ENCODE measurements at places on chromosomes 6 and 20.

DNA sequence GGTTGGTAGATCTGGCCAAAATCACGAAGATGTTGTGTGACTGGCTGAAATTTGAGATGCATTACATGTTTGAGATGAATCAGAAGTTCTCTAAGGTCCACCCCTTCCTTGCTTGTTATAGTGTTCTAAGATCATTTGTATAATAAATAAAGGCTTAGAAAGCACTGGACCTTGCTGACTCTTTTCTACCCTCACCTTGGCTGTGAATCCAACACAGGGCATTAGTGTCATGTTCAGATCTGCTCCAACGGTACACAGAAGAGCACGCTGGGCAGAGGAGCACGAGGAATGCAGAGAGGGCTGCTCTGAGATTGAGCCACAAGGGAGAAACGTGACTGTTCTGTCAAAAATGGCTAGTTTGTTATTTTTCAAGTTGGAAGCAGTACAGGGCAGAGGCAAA is 169.5 kb upstream of the HDAC2 start:
- DNase-seq: no peak

DNA sequence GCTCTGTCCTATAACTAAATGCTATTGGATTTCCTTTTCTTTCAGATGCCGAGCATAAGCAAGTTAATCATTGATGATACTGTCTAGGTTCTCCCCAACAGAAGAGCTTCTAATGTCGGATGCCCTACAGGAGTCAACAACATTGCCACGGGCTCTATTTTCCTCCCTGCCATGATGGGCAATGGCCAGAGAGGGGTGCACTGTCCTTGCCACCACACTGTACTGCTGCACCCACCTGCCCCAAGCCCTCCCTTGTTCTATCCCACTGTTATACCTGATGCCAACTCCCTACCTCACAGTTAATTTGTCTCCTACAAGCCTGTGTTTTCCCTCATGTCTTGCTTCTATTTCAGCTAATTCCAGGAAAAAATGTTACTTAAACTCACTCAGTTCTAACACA is 773.6 kb upstream of the CHD6 start:
- no peak for DNase-seq

- no peak for DNase-seq
Observed at GRCh38 chr6:103027271-103027931, 1633.9 kb downstream of the GRIK2 start.

GRCh38 chr6:167762259-167762962 is 64.3 kb upstream of the AFDN start:
- no peak for DNase-seq

DNA sequence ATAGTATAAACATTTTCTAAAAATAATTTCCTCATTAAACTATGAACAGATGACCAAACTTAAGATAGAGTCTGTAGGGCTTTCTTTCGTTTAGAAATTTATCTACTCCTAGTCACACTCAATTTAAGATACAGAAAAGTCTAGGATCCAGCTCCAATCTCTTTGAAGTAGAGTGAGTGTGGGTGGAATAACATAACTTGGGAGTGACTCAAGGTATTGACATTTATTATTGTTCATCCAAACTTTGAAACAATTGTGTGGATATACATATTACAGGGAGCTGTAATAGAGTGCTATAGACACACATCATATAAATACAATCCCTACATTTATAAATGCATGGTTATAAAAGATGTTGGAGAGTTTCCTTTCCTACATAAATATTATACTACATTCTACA is 715.2 kb upstream of the MANEA start:
- DNase-seq: no peak

DNA sequence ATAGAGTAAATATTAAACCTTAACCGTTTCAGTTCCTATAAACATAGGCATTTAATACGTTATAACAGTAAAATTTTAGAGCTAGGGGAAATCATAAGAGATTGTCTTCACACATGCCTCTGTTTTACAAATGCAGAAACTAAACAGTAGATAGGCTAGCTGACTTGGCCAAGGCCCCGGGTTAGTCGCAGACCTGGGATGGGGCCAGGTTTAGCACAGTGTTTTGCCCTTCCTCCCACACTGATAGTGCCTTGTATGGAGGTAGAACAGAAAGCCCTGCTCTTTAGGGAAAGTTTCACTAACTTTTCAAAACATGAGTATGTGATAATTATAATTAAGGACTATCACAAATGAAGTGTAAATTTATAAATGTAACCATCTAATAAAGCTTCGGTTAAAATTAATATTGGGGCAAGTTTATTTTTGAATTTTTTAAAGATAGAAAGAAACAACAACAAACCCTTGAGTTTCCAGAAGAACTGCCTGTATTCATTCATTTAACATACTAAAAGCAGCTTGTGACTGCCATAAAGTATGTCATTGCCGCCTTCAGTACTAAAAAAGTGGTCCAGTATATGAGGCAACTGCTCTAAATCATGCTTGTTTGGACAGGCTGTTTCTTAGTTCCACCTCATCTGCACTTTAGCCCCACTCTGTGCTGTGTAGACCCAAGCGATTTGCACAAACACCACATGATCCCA is 62.5 kb upstream of the LOC128125822 start:
- no peak for DNase-seq
